Endothelial cell of coronary artery (primary cell): ENCODE measurements at places on chromosomes 13 and 19. TPM values are rescaled to one million over a fixed set of nuclear protein-coding genes. Genes with fewer than 3 reads are reported as not detected.

Gene GRIN2D
- 0.27 and 0.66 TPM in 2 replicates for total RNA-seq

Gene DNAAF3
- total RNA-seq: 0.27 and 0.47 TPM in 2 replicates

Gene B3GNT8
- 2.2 and 2.8 TPM in 2 replicates for total RNA-seq

Gene ZNF799
- 3.7 and 4.4 TPM in 2 replicates for total RNA-seq

Gene GALP
- total RNA-seq: not detected in 2 replicates

Gene ELSPBP1
- total RNA-seq: not detected in 2 replicates

Gene CTU1
- 5.8 and 7.3 TPM in 2 replicates for total RNA-seq

Gene TTC9B
- total RNA-seq: not detected in 2 replicates

Gene CYP2A7
- not detected in 2 replicates for total RNA-seq

Gene RBM26
- total RNA-seq: 16.3 and 21.4 TPM in 2 replicates

Gene TSSK6
- 0.45 and 1.0 TPM in 2 replicates for total RNA-seq

Gene ZNF790
- total RNA-seq: 4.0 and 8.8 TPM in 2 replicates

Gene FREM2
- under 0.01 TPM in 1 of 2 replicates, not detected in the other for total RNA-seq

Gene ACTL9
- not detected in 2 replicates for total RNA-seq

Gene FUT1
- 4.5 and 6.9 TPM in 2 replicates for total RNA-seq

Gene SIGLECL1
- not detected in 2 replicates for total RNA-seq

Gene FPR2
- not detected in 2 replicates for total RNA-seq

Gene DHDH
- total RNA-seq: 0.18 TPM in 1 of 2 replicates, not detected in the other

Gene ZNF221
- 4.4 and 7.7 TPM in 2 replicates for total RNA-seq

Gene FXYD1
- total RNA-seq: not detected in 2 replicates

Gene PPM1N
- 0.90 and 1.4 TPM in 2 replicates for total RNA-seq

Gene KLK13
- not detected in 2 replicates for total RNA-seq

Gene ZNF208
- 0.38 TPM in 1 of 2 replicates, not detected in the other for total RNA-seq

Gene TYROBP
- not detected in 2 replicates for total RNA-seq

Gene NCR1
- total RNA-seq: not detected in 2 replicates

Gene FSD1
- 20.6 and 28.9 TPM in 2 replicates for total RNA-seq

Gene HPN
- total RNA-seq: not detected in 2 replicates

Gene PRR12
- 1.8 and 3.6 TPM in 2 replicates for total RNA-seq

Gene PLPPR3
- total RNA-seq: 0.19 and 0.36 TPM in 2 replicates

Gene CLEC11A
- 17.5 and 22.1 TPM in 2 replicates for total RNA-seq

Gene GPR12
- not detected in 2 replicates for total RNA-seq

Gene CBLC
- total RNA-seq: not detected in 2 replicates

Gene ZNF615
- total RNA-seq: 6.0 and 9.5 TPM in 2 replicates

Gene CEACAM8
- total RNA-seq: not detected in 2 replicates

Gene C19orf85
- total RNA-seq: not detected in 2 replicates
